H1 (cell line): ENCODE measurements at places on chromosomes 5 and 9. TPM values are rescaled to one million over a fixed set of nuclear protein-coding genes. Genes with fewer than 3 reads are reported as not detected.

DNA sequence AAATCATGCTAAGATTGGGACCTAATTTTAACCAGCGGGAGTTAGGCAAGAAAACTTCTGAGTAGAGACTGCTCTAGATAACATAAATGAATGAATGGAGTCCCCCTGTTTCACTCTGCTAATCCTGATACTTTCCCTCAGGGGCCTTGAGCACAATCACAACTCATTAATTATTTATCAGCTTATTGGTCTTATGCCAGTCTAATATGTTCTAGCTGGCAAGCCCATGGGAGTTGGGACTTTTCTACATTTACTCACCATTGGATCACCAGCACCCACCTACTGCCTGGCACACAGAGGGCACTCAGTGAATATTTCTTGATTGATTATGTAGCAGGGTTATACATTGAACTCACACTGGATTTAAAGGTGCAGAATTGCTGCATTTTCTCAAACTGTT lies 13.5 kb upstream of the TMED7 start:
- DNase-seq = no peak

DNA sequence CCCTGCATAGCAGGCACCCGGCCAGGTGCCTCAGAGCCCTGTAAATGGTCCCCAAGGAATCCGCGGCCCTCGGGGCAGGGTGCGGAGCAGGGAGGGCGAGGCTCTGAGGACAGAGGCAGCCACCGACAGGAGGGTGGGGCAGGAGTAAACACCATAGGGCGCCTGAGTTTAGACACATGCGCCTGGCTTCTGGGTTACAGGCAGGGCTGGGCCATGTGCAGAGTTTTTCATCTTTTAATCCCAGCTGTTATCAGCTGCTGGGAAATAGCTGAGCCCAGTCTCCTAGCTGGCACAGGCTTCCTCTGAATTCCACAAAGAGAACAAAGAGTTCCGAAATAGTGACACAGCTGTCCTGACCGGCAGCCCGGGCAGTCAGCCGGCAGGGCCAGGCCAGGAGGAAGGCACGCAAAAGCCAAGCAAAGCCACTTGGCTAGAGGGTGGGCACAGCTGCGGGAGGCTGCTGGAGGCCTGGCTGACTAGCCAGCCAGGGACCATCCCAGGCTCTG lies 98.9 kb upstream of the PHYKPL start:
- DNase-seq = no peak

- no peak for DNase-seq
Observed at GRCh38 chr5:176679365-176680225, 32.3 kb downstream of the TSPAN17 start.

Gene SHISAL2B
- total RNA-seq = 8.6 and 10.6 TPM in 2 replicates

Gene EPB41L4B
- 23.7 and 25.0 TPM in 2 replicates for total RNA-seq

Gene NR2F1
- not detected in 2 replicates for total RNA-seq
